ENCODE measurements at places on chromosomes 11 and 22.

DNA sequence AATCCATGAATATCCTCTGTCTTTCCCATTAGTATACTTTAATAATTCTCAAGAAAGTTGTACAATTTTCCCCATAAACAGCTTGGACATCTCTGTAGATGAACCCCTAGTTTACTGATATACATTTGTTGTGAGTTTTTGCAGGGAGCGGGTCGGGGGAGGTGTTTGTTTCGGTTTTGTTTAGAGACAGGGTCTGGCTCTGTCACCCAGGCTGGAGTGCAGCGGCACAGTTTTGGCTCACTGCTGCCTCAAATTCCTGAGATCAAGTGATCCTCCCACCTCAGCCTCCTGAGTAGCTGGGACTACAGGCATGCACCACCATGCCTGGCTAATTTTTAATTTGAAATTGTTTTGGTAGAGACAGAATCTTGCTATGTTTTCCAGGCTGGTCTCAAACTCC is 57.6 kb downstream of the IGLL5 start:
- DNase-seq = no peak

GRCh38 chr22:49207008-49208003 is 620.4 kb downstream of the BRD1 start:
- DNase-seq = no peak

DNA sequence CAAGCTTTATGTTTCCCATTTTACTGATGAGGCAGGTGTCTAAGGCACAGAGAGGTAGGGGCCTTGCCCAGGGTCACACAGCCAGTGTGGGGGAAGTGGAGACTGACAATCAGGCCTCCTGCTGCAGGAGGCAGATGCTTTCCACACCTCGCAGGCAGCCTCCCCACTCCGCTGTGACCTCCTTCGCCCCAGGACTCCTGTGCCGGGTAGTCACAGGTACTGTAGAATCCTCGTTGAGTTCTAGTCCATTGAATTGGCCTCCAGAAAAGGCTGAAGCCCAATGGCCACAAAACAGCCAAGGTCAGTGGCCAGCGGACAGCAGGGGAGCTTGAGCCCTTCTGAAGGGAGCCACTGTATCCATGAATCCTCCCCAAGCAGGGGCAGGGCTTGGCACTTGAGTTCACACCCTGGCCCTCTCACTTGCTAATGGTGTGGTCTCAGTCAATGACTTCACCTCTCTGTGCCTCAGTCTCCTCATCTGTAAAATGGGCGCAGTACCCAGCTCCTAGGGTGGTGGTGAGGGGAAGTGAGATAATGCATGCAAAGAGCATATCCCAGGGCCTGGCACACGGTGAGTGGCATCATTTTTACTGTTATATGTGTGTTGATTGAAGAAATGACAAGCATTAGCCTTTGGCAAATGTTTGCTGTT is 1.1 kb upstream of the FXYD2 start:
- no peak for DNase-seq

DNA sequence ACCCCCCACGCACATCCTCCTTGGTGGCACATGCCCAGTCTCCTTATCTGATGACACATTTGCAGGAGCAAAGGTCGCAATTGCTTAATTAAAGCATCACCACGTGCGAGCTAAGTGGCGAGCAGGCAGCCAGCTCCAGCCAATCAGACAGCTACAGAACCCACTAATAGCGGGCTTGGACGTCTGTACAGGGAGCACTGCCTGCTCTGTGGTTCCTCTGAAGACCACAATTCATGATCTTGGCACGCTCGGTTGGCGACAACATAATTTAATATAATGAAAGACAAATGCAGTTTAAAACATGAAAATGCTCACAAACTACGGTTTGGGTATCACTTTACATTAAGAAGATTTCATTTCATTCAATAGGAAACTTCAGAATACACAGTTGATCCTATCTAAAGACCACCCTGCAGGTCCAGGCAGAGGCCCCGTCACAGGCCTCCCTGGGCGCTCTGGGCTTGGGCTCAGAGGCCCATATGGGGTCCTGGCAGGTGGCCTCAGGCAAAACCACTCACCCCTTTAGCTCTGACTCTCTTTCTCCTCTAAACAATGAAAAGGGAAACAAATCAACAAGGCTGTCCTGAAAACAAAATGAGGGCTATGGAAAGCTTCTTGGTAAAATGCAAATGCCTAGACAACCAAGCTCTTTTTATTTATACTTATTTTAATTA is 10.4 kb downstream of the PACSIN2 start:
- no peak for DNase-seq

All from retinal pigment epithelial cell (primary cell).